ENCODE measurements at places on chromosomes 11 and 22.

GRCh38 chr11:14700593-14700992, 57.0 kb downstream of the PDE3B start:
- DNase-seq = no peak

DNA sequence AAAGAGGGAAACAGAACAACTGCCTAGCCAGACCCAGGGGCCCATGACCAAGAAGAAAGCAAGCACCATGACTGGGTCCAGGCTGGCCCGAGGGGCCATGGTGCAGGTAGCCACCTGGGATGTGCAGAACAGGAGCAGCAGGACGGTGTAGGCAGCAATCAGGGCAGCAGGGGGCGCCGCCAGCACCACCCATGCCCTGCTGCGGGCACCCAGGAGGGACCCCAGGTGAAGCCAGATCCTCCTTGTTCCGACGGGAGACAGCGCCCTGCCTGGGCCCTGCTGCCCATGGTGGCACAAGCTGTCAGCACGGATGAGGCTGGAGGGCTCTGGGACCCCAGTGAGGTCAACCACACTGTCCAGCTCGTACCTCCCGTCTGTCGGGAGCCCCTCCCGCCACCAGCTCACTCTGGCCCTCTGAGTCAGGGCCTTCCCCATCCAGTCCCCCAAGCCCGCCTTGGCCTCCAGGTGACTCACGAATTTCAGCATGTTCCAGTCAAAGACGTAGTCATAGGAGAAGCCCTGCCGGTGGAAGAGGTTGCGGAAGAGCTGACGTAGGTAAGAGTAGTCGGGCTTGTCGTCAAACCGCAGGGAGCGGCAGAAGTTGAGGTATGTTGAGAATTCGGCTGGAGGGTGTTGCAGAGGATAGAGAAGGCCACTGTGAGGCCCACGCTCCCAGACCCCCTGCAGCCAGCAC, 18.8 kb downstream of the CSNK1E start:
- no peak for DNase-seq

DNA sequence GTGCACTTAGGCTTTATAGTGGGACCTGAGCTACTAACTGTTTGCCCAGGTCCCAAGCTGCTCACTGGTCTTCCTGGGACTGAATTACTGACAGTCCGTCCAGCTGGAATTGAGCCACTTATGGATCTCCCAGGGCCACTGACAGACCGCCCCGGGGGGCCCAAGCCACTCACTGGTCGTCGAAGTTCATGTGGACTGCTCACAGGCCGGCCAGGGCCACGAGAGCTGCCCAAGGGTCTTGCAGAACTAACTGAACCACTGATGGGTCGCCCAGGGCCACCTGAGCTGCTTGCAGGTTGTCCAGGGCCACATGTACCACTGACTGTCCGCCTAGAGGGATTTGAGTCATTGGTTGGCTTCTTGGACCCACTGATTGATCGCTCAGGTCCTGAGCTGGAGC, 15.1 kb downstream of the MISFA start:
- DNase-seq = no peak

GRCh38 chr22:33841281-33842005, 78.8 kb downstream of the LARGE1 start:
- peak; percentile 32 for DNase-seq

DNA sequence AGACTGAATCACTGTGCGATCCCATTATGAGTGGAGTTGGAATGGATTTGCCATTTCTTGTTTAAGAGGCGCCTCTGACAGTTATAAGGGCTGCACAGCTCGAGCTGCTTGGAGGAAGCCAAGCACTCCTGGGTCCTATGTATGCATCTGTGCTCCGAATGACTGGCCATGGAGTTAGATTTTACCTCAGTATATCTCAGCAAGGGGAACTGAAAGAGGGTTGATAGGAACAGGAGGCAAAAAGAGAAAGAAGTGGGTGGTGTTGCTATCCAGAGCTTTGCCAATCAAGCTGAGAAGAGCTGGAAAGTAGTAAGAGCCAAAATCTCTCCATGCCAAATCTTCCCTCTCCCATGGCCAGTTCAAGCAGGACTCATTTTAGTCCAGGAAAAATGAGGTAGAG, 632.0 kb upstream of the KIRREL3 start:
- DNase-seq = no peak

GRCh38 chr11:57395905-57396623, 5.6 kb upstream of the PRG2 start:
- no peak for DNase-seq

DNA sequence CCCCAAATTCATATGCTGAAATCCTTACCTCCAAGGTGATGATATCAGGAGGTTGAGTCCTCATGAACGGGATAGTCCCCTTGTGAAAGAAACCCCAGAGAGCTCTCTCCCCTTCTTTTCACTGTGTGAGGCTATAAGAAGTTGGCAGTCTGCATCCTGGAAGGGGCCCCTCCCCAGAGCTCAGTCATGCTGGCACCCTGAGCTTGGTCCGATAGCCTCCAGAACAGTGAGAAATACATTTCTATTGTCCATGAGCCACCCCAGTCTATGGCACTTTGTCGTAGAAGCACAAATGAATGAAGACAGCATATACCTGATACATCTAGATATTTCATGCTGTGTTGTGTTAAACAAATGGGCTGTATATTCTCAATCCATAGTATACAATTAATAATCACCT, 81.1 kb upstream of the CRTAM start:
- no peak for DNase-seq

GRCh38 chr22:37716708-37717107, 19.9 kb downstream of the TRIOBP start:
- peak; percentile 71 for DNase-seq

DNA sequence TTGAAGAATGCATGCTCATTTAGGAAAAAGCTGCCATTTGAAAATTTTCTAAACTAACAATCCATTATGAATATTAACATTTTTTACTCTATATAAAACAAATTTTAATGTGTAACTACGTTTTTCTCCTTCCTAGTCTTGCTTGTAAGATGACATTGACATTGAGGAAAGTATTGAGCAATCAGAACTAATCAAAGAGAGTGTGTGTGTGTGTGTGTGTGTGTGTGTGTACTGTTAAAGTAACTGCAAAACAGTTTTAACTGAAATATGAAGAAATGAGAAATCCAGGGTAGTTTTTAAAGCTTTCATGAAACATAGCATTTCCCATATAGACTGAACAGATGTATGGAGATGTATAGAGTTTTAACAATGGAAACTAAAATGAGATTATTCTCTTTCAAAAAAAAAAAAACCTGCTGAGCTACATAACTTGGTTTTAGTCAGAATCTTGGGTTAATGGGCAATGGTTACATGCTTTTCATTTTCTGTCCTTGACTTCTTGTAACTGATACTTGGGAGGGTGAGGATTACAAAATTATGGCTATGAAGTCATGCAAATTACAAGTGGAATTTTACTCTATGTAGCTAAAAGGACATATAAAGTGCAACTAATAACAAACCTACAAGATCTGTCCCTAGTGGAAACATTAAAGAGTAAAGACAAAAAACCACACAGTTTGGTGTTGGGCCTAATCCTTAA, 2.0 kb downstream of the PDGFD start:
- no peak for DNase-seq

- DNase-seq = peak; percentile 67
These were observed 35.7 kb downstream of the CYB5R2 start for GRCh38 chr11:7637447-7638157.

- no peak for DNase-seq
These were observed 2.1 kb upstream of the EIF3M start for GRCh38 chr11:32581556-32581955.

DNA sequence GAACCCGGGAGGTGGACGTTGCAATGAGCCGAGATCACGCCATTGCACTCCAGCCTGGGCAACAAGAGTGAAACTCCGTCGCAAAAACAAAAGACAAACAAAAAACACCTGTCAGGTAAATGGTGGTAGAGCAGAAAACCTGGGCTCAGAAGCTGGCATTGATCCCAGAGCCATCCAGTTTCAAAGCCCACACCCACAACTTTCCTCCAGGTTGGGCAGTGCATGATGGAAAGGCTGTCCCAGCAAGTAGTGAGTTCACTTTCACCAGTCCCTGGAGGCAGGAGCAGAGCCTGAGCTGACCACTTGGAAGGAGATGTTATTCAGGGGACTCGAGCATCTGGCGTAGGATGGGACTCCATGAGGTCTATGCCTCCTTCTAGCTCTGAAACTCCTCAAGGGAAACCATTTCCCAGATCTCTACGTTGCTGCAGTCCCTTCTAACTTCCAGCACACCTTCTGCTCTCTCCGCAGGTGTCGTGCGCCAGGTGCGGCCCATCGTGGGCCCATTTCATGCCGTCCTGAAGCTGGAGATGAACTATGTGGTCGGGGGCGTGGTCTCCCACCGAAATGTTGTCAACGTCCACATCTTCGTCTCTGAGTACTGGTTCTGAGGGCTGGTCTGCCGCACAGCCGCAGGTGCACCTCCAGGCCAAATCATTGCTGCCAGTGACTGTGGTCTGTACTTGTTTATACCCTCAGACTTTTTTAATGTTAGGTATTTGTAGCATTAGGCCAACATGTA, 71.6 kb upstream of the ATXN10 start:
- DNase-seq = no peak

GRCh38 chr11:119051440-119052162, 5.4 kb downstream of the HYOU1 start:
- DNase-seq = no peak

Data from GM04503 (cell line).